Stimulated activated CD4-positive, alpha-beta T cell treated with anti-CD3 and anti-CD28 coated beads, Interleukin-4, amount 100 ng/mL, for 1 hour (primary cell): ENCODE measurements at places on chromosomes 5 and 9.

- DNase-seq: no peak
Measured at GRCh38 chr9:95107976-95108375, 209.5 kb downstream of the FANCC start.

GRCh38 chr5:101009758-101010519 is 106.9 kb upstream of the ST8SIA4 start:
- no peak for DNase-seq

- no peak for DNase-seq
Measured at GRCh38 chr5:178902849-178903248, 7.1 kb downstream of the ZFP2 start.

GRCh38 chr5:61332851-61333320 is 828 bp downstream of the ZSWIM6 start:
- peak; percentile 23 for DNase-seq

DNA sequence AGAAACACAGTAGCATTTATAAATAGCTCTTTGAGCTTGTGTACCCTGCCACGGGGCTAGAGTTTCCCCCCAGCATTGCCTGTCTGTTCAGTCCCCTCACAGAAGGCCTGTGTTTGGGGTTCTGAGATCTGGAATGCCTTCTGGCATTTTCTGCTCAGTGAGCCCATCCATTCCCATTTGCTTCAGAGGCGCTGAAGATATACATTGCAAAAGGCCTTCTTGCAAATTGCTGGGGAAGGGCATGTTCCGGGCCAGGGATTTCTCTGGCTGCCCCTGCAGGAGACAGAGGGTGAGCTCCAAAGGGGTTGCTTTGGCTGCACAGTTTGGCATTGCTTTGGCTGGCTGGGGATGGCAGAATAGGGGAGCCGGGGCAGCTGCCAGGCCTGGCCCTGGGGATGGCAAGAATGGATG is 308.4 kb downstream of the MSX2 start:
- DNase-seq: no peak

GRCh38 chr9:94577571-94577970 is 16.1 kb downstream of the FBP2 start:
- DNase-seq: no peak

- DNase-seq: no peak
Measured at GRCh38 chr5:174736331-174736721, 11.9 kb downstream of the MSX2 start.

GRCh38 chr9:25119041-25119440 is 559.2 kb downstream of the TUSC1 start:
- no peak for DNase-seq

- no peak for DNase-seq
Measured at GRCh38 chr5:8720506-8720905, 825.4 kb downstream of the SEMA5A start.

GRCh38 chr5:39420482-39421145 is 4.2 kb downstream of the DAB2 start:
- DNase-seq: no peak
